ENCODE measurements at places on chromosomes 11 and 22.

DNA sequence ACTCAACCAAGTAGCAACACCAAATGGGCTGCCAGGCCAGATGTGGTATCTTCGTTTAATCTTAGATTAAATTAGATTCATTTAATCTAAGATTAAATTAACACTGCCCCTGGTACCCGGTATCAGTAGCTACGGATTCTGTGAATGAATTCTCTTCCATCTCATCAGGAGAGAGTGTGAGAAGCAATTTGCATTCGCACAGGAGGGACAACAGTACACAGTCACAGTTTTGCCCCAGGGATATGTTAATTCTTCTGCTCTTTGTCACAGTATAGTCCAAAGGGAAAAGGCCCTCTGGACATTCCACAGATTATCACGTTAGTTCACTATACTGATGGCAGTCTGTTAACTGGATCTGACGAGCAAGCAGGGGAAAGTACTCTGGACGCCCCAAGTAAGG is 22.9 kb downstream of the ASCL2 start:
- DNase-seq: no peak

DNA sequence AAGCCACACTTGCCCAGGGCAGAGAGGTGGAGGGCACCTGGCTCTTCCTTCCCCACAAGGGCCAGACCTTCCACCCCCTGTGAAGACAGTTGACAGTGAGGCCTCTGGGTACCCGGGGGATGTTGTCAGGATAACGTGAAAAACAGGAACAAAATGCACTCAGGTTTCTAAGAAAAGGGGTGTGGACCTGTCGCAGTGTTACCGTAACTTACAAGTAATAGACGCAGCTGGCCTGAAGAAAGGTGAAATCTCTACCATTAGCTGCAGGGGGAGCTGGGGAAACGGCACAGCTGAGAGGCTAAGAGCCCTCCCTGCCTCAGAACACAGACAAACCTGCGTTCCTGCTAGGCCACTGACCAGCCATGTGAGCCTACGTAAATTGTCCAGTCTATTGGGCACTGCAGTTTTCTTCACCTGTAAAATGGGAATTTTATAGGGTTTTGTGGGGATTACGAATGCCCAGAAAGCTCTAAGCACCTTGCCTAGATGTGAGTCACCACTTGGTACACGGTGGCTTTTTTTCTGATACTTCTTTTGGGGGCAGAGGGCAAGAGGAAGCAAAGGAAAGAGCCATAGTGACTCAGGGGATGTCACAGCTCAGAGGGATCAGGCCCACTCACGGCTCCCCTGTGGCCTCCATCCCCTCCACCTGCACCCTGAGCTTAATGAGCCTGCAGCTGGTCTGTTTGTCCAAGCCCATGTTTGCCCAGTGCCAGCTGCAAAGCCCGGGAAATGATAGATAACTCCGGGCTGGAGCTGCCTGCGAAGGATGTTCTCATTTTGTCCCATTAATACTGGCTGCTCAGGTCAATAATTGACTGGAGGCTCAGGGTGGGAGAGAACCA is 18.4 kb upstream of the CABP7 start:
- DNase-seq: no peak

DNA sequence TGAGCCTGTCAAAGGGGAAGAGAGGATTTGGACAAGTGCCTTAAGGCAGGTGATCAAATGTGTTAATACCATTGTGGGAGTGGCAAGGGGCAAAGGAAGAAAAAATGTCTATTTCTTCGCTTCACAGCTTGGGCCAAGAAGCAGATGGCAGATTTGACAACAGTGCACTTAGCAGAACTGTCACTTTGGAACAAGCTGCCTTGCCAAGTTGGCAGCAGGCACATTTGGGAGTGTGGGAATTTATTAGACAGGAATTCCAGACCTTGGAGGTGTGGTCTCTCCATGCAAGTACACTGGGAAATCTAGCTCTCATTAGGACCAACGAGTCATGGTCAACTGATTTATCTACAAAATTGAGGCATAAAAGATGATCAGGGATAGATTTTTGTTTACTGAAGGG is 265.1 kb downstream of the NELL1 start:
- no peak for DNase-seq

DNA sequence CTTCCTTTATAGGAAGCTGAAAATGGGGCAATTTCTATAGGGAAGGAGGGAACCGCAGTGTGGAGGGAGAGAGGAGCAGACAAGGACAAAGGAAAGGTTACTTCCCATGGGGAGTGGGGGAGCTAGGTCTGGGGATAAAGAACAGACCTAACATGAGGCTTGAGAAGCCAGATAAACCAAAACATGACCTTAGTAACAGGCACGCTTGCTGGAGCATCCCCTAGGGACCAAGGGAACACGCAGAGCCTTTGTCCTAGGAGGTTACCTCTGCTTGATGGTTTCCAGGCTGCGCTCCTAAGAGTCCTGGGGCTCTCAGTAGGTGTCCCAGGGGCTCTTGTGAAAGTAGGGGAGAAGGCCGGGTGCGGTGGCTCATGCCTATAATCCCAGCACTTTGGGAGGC is 271.4 kb upstream of the NCAM1 start:
- no peak for DNase-seq

GRCh38 chr11:134365011-134365925 is 33.5 kb downstream of the GLB1L2 start:
- no peak for DNase-seq

GRCh38 chr11:100329352-100329751 is 357.7 kb upstream of the ARHGAP42 start:
- no peak for DNase-seq

DNA sequence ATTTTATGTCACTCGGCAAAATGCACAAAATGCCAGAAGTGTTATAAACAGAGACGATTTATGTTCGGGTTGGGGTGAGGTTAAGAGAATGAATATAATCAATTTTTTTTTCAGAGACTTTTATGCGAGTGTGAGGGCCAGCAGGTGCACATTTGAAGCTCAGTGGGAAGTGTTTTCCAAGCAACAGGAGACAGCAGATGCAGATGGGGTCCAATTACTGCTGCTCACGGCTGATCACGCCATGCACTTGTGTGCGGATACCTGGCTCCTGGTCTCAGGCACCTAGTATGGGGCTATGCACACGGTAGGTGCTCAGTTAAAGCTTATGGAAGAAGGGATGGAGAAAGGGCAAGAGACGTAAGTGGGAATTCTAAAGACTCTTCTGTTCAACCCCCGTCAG is 249.1 kb downstream of the MIAT start:
- DNase-seq: no peak

DNA sequence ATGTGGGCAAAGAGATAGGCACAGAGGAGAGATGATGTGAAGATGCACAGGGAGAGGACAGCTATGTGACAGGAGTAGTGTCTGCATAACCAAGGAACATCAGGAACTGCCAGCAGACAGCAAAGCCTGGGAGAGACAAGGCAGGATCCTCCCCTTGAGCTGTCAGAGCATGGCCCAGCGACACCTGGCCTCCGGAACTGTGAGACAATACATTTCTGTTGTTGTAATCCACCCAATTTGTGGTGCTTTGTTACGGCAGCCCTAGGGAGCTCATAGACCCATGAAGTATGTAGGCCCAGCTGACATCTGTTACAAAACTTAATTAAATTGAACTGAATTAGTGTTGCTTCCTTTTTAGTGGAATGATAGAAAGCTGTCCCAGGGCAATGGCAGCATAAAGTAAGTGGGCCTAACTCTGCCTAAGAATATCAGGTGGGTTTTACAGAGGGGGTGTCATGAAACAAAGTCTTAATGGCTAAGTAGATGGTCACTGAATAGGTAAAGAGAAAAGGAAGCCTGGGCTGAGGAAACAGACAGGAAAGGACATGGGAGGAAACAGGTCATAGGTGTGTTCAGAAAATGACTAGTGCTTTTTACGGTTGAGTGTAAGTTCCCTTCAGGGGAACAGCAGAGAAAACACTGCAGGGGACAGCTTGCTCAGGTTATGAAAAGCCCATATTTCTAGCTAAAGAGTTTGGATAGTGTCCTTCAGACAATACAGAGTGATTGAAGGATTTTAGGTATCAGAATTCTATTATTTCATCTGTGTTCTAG is 24.8 kb downstream of the RASSF10 start:
- no peak for DNase-seq

- no peak for DNase-seq
Observed at GRCh38 chr11:103031834-103032233, 60.1 kb downstream of the DCUN1D5 start.

DNA sequence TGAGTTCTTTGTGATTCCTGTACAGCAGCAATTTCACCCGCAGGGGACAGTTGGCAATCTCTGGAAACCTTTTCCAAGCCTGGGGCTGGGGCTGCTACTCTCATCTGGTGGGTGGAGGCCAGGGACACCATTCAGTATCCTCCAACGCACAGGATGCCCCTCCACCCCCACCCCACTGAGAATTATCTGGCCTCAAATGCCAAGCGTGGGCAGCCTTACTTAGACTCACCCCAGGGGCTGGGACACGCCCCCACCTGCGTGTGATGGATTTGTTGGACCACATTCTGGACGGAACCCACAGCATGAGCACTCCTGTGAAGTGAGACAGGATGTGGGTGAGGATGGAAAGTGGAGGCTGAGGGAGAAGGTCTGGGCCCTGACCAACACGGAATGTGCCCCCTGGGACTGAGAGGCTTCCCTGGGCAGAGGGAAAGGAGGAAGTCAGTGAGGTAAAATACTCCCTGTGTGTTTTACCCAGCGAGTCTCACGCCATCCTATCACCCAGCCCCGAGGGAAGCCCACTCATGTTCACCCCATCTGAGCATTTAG is 13.7 kb downstream of the RASD2 start:
- no peak for DNase-seq

DNA sequence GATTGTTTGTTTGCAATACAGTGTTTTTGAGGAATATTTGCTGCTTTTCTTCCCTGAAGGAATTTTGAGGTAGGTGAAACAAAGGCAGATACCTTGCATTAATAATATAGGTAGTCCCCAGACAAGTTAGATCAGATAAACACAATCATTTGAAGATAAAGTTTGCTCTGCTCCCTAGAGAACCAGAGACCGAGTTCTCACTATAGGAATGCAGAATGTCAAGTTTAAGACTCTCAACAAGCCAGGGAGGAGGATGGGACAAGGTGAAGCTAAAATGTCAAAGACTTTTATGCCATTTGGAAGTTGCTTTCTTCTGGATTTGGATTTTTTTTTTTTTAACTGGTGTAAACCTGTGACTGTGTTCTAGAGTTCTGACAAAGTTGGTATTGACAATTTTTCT is 364.7 kb downstream of the TTC28 start:
- no peak for DNase-seq

GRCh38 chr22:47967831-47968230 is 1205.4 kb downstream of the TBC1D22A start:
- no peak for DNase-seq

DNA sequence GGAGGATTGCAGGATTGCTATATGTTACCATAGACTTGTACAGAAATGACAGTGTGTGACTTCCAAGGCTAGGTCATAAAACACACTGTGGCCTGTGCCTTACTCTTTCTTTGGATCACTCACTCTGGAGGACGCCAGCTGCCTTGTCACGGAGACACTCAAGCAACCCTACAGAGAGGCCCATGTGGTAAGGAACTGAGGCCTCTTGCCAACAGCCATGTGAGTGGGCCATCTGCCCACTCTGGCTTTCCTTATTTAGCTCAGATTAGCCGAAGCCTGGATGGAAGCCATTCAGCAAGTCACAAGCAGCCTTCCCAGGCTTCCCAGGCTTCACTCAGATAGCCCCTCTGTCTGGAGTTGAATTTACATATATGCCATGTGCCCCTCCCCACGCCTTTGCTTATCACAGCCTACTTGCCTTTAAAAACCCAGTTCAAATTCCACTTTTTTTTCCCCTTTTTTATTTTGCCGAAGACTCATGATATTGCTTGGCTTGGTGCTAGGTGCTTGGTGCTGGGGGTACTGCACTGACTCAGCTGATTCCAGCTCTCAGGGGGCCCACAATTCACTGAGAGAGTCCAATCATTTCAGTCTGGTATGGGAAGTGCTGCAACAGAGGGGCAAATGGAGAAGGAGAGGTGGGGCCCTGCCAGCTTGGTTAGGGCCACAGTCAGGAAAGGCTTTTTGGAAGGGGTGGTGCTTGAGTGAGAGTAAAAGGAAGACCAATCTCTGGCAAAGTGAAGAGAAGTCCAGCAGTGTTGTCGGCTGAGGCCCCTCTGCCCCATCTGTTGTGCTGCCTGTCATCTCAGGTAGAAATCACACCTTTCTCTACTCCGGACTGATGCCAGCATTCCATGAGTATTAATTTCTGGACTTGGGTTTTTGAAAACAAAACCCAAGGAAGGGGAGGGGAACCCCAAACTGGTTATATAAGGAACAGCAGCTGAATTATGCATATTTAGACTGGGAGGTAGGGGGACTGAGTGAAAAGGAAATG is 14.5 kb upstream of the P4HA3 start:
- DNase-seq: no peak

- DNase-seq: no peak
Observed at GRCh38 chr11:39772525-39773137, 1686.8 kb downstream of the LRRC4C start.

- DNase-seq: no peak
Observed at GRCh38 chr11:68550485-68550817, 89.9 kb downstream of the PPP6R3 start.

DNA sequence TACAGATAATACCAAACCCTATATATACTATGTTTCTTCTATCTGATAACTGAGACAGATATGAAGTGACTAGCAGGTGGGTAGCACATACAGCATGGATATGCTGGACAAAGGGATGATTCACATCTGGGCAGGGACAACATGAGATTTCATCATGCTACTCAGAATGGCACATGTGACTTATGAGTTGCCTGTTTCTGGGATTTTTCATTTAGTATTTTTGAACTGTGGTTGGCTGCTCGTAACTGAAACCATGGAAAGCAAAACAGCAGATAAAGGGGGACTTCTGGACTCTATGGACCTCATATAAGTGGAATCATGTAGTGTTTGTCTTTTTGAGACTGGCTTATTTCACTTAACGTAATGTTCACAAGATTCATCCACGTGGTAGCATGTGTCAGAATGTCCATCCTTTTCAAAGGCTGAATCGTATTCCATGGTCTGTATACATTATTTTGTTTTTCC is 883.0 kb downstream of the TBC1D22A start:
- no peak for DNase-seq
